ENCODE measurements at places on chromosomes 3 and 15. TPM values are rescaled to one million over a fixed set of nuclear protein-coding genes. Genes with fewer than 3 reads are reported as not detected.

MNS1 gene
- total RNA-seq, result 16.2 TPM

NTRK3 gene
- not detected for total RNA-seq

DNA sequence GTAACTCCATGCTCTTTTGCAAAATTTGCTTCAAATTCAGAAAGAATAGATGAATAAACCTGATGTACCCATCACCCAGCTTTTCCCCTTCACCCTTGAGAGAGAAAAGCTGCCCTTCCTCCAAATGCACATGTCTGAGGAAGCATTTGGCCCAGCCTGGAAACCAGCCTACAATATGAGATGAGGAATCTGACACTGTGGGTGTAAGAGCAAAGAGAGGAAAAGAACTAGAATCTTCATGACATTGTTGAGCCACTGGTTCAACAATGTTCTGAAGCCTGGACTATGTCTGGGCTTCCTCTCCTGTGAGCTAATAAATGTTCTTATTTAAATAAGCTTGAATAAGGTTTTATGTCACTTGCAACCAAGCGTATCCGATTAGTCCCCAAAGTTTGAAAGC, 18.7 kb upstream of the DCBLD2 start:
- DNase-seq, result no peak

GRCh38 chr3:135458541-135459322, 506.8 kb upstream of the PPP2R3A start:
- no peak for DNase-seq

- DNase-seq, result peak; percentile 46
These were observed 61.4 kb upstream of the IMPG2 start for GRCh38 chr3:101381809-101382208.

Measured in PC-9 (cell line).